ENCODE measurements at places on chromosomes 11 and 22.

GRCh38 chr11:103602840-103603239, 433.6 kb upstream of the DDI1 start:
- DNase-seq, result no peak

GRCh38 chr22:46843821-46844255, 81.4 kb downstream of the TBC1D22A start:
- no peak for DNase-seq

DNA sequence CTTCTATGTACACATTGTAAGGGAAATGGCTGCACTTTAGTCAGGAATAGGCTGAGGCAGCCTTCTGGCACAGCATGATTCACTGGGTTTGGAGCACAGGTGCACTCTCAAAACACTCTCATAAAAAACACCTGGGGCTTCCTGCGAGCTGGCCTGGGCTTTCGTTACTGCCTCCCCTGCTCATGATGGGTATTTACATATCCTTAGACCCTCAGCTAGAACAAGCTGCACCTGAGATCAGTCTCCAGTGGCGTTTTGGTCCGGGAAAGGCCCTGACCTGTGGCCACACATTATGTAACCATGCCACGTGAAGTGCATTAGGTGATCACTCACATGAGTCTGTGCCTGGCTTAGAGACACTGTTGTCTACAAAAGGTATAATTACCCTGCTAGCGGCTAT, 321.7 kb downstream of the TMEM135 start:
- no peak for DNase-seq

GRCh38 chr11:69660001-69660500, 15.1 kb downstream of the LTO1 start:
- DNase-seq, result no peak

DNA sequence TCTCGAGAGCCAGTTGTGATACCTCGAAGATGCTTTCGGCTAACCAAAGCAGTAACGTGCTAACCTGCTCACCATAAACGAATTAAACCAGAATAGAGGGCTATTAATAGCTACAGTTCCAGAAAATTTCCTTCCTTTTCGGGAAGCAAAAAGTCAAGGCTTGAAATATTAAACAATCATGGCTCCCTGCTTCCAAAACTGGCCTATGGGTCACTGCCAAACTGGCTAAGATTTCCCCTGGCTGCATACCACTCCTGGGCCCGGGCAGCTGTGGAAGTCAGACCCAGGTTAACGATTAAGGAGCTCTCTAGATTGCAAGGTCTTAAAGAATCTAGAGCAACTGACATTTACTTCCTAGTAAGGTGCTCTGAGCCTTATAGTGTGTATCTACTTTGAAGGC, 1.7 kb downstream of the AMOTL1 start:
- DNase-seq, result no peak

DNA sequence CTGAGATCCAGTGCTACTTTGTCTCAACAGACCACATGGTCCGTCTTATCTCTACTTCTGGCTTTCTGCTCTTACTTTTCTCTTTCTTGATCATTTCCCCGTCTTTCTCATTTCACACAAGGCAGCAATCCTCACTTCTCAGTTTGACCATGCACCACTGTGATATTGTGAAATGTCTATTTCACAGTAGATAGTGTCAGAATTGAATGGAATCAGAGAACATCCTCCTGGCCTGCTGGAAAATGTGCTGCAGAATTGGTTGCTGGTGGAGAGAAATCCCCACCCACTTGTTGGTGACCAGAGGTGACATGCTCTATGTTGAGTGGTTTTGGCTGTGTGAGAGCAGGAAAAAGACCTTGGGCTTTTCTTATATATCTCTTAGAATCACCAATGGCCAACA, 57.8 kb upstream of the RCN1 start:
- no peak for DNase-seq

DNA sequence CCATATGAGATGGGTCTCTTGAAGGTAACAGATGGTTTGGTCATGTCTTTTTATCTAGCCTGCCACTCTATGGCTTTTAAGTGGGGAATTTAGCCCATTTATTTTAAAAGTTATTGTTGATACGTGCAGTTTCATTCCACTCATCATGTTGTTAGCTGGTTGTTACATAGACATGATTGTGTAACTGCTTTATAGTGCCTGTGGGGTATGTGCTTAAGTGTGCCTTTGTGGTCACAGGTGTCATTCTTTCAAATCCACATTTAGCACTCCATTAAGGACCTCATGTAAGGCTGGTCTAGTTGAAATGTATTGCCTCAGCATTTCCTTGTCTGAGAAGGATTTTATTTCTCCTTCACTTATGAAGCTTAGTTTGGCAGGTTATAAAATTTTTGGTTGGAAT, 263.8 kb upstream of the LUZP2 start:
- DNase-seq, result no peak

- DNase-seq, result no peak
These were observed 49.9 kb downstream of the KIAA1671 start for GRCh38 chr22:25002241-25002985.

- no peak for DNase-seq
These were observed 7.6 kb downstream of the TP53I11 start for GRCh38 chr11:44943118-44943517.

- no peak for DNase-seq
These were observed 16.7 kb downstream of the PDE2A start for GRCh38 chr11:72657411-72658100.

DNA sequence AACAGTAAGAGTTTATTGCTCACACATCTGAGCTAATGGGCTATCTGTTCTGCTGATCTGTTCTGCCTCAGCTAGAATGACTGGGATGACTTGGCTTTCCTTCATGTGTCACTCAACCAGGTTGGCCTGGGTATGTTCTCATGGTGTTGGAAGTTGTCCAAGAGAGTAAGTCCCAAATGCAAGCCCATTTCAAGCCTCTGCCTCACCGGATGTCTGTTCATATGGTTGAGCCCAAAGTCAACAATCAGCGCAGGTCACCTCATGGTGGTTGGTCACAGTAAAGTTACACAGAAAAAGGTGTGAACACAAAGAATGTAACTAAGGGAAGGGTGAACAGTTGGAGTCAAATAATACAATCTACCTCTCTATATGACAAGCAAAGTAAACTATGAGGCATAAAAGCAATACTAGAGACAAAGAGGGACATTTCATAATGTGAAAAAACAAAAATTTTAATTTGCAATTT, 1.9 kb downstream of the GDPD4 start:
- DNase-seq, result peak; percentile 45

GRCh38 chr11:60905551-60906113, 753 bp downstream of the PRPF19 start:
- DNase-seq, result peak; percentile 87

- DNase-seq, result no peak
These were observed 408.4 kb downstream of the SOX6 start for GRCh38 chr11:15947681-15948648.

Measured in fibroblast of mammary gland (primary cell).